ENCODE measurements at places on chromosomes 13 and 19.

DNA sequence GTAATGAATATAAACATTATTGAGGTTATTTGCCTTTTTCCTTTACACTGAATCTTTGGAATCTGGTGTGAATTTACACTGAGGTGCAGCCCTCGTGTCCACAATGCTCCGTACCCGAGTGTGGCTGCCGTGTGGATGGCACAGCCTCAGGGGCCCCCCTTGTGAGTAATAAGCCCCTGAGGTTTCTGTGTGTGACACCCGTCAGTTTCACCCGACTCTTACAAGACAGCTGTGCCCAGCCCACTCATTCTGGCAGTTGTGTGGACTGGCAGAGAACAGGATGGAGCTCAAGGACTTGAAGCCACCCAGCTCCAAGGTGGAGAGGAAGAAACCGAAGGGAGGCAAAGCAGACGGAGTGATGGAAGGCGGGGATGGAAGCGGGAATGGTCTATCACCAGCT lies 7.8 kb downstream of the PROZ start:
- DNase-seq: no peak

DNA sequence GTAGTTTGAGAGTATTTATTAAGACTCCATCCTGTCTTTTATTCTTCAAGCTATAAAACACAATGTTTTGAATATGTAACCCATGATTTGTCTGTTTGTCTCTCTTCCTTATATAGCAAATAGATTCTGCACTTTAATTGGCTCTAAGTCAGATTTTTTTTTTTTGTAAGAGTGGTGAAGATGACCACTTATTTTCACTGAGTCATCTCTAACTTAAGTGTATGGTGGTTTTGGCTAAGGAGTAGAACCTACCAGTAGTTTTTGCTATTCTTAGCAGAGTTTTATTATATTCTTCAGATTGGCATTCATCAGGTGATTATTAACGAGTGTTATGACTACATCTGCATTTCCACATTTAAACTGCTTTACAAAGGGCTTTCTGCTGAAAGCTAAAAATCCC lies 194.7 kb downstream of the LMO7 start:
- DNase-seq: no peak

DNA sequence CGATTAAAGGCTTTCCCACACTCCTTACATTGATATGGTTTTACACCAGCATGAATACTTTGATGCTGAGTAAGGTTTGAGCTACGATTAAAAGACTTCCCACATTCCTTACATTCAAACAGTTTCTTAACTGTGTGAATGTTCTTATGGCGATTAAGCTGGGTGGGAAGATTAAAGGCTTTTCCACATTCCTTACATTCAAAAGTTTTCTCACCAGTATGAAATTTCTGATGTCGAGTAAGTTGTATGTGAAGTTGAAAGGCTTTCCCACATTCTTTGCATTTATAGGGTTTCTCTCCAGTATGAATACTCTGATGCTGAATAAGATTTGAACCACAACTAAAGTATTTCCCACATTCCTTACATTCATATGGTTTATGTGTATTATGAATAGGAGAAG lies 20.0 kb downstream of the ZNF780B start:
- no peak for DNase-seq

DNA sequence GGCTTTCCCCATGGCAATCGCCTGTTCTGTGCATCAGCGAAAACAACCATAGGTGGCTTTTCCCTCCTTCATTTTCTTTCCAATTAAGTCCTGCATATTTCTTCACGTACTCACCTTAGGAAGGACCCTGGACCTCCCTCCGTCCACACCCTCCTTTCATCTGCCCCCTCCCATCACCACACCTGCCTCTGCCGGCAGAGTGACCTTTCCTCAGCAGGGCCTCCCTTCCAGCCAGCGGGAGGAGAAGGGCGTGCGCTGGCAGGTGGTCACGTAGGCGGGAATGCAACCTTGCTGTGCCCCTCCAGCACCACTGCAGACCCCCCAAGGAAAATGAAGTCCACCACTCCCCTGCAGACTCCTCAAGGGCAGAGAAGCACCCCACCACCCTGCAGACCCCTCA lies 61.1 kb downstream of the GSX1 start:
- no peak for DNase-seq

DNA sequence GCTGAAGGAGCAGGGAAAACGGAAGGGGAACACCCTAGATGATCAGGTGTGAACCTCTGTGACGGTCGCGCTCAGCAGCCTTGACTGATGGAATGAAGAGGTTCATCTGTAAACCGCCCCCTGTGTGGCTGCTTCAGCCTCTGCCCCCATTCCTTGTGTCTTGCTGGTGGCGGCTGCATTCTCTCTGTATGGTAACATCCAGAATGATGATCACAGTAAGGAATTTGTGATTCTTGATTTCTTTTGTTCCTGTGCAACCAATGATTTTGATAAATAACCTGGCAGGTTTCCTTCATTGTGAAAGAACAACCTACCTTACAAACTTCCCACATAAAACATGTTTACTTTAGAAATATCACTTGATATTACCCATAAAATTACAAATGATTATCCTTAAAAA lies 118.7 kb upstream of the MCF2L start:
- no peak for DNase-seq

DNA sequence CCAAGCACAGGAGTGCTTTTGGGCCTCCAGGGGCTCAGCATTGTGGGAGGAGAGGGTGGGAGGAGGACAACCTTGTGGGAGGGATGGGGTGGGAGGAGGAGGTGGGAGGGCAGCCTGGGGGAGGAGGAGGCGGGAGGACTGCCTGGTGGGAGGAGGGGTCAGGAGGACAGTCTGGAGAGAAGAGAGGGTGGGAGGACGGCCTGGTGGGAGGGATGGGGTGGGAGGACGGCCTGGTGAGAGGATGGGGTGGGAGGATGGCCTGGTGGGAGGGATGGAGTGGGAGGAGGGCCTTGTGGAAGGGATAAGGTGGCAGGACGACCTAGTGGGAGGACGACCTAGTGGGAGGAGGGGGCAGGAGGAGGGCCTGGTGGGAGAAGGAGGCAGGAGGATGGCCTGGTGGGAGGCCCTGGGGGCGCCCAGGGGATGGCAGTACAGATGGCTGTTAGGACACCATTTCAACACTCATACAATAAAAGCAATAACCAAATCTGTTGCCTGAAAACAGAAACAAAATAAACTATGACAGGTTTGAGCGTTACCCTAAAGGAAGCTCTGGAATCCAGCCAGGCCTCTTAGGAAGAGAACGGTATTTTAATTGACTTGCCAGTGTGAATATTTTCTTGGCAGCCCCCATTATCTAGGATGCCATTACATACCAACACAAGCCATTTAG lies 63.7 kb downstream of the CRYL1 start:
- no peak for DNase-seq

Measured in NCI-H2227 treated with DMSO at 0.1 percent for 48 hours (cell line).